ENCODE measurements at places on chromosomes 12 and 14.

DNA sequence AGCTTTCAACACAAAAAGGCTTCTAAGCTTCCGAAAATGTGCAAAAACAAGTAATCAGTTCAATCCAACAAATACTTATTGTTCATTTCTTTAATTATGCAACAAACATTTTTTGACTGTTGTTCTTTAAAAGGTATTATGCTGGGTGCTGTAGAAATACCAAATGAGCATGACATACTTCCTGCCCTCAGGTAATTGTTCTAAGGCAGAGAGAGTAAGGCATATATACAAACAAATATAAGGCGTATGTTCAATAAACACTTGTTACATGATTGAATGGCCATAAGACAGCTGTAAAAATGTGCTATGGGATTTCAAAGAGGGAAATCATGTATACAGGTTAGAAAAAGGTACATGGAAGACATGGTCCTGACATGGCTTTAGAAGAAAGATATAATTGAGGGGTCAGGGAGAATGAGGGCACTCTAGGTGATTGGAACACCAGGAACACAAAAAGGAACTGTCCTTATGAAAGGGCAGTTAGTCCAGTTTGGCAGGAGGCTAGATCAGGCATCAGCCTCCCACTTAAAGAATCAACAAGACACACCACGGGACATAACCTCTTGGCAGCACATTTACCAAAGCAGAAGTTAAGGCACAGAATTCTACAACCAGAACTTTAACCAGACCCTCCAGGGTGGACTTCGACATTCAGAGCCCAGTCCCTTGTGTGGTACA, 135.8 kb upstream of the SCAF11 start:
- peak; percentile 4 for DNase-seq

GRCh38 chr12:24177889-24178288, 228.4 kb upstream of the SOX5 start:
- no peak for DNase-seq

DNA sequence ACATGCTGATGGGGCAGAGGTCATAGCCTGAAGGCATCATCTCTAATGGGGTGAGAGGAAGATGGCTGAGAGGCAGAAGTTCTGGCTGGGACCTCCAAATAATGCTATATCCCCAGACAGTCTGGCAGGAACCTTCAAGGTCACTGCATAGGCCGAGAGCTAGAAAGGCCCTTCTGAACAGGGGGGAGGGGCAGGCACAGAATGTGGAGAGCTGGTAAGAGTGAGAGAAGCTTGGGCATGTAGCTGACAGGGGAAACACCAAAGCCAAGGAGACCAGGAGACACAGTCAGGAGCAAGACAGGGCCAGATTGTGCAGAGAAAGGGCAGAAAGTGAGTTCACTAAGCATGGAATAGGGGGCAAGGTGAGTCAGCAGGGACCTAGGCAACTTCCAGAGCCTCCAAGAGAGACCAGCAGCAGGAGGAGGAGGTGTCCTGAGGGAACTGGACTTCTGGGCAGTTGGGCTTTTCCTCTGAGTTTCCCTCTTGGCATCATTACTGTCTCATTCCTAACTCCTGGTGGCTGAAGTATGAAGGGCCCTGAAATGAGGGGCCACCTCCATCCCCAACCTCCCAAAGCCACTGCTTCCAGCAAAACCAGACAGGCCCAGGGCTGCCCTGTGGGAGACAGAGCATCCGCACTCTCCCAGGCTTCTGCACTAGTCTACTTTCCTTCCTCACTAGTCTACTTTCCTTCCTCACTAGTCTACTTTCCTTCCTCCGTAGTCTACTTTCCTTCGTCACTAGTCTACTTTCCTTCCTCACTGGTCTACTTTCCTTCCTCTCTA, 17.1 kb downstream of the ANO2 start:
- DNase-seq, result no peak

DNA sequence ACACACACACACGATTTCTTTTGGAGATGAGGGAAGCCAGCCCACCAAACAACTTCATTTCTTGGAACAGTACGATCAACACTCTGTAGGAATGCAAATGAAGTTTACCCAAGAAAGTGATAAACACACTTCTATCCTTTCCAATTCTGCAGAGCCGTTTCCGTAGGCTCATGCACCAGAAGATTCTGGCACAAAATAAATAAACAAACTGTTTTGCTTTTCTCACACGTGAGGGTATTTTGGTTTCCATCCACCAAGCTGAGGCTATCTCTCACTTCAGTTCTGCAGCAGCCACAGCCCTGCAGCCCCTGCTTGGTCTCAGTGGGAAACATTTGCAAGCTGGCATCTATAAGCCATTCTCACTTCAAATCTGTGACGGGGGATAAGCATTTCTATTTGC, 15.3 kb upstream of the TSPAN11 start:
- no peak for DNase-seq

DNA sequence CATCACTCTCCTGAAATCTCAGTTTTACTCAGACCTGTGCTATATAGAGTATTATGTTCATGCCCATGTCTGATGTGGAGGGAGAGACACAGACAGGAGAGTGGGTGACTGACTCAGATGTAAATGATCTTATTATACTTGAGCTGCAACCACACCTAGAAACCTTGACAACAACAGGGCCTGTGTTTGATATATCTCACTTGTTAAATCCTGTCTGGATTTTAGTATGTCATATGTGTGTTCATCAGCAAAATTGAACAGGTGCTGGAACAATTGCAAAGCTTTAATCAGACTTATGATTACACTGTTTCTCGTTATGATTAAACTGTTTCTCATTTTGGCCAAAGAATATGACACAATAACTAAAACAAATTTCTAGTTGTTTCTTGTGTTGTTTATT, 37.7 kb downstream of the DIP2B start:
- DNase-seq, result peak; percentile 99

GRCh38 chr12:26845057-26845666, 12.2 kb upstream of the ITPR2 start:
- no peak for DNase-seq

All from foreskin keratinocyte (primary cell).